ENCODE measurements at places on chromosomes 7 and 10.

DNA sequence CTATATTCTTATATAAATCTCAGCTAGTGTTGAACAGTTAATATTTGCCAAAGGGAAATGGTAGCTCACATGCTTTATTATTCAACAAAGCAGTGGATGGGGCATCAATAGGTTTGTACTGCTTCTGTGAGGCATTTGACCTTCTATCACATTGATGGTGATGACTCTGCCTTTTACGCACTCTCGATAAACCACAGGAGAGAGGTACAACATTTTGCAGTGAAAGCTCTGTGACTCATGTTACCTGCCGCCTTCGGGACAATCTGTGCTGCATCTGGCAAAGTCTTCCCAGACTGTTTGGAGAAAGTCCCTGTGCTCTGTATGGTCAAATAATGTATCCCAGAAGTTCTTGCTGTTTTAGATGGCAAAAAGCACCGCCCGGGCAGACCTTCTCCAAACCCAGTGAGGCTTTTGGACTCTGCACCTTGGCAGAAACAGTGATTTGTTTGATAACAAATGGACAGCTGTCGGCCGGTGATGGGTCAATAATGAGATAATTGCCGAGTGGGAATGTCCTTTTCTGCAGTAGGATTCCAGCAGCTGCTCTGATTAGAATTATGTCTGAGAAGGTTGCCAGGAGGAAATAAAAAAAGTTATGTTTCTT is 61.0 kb downstream of the PLPP4 start:
- no peak for DNase-seq

DNA sequence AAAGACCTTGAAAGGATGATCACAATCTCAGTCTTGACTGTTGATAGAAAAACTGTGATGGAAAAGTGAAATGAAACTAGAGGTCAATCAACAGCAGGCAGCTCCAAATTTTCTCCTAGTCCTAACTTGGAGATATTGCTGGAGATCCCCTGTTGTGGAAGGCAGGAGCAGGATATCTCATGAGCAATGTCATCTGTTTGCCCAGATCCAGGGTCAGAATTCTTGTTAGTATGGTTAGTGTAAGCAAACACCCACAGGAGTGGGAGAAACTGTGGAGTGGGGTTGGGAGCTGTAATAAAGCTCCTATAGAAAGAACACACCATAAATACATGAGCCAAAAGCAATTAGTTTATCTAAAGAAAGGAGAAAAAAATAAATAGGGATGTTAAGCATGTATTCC is 169.0 kb downstream of the AKR1D1 start:
- no peak for DNase-seq

GRCh38 chr10:8115618-8115980 is 61.1 kb downstream of the GATA3 start:
- DNase-seq = no peak

DNA sequence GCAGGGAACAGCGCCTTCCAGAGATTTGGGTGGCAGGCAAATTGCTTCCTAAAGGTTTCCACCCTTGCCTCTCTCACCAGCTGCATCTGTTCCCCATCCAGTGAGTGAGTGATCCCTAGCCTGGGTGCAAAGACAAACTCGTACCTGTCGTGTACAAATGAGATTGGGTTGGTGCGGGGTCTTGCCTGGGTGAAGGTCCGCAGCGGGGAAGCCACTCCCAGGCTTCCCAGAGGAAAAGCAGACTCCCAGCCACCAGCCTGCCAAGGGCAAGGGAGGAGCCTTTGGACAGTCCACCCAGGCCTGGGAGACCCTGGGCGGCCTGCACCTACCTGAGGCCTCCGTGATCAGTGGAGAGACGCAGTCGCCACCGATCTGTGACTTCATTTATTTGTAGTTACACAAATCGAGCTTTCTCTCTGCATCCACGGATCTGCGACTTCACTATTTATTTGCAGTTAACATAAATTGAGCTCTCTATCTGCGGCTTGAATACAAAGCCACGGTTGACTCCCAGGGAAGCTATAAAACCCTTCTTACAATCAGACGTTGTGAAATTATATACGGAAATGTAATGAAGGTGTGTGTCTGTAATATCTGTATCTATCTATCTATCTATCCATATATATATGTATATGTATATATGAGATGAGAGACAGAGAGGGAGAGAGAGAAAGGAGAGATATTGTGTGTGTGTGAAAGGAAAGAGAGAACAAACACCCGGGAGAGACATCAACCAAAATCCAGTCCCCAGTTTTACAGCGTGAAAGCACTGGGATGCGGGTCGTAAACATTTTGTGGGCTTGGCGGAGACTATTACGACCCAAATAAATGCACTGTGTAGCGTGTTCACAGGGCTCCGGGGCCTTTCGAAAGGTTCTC is 3.0 kb upstream of the HOXA7 start:
- no peak for DNase-seq

DNA sequence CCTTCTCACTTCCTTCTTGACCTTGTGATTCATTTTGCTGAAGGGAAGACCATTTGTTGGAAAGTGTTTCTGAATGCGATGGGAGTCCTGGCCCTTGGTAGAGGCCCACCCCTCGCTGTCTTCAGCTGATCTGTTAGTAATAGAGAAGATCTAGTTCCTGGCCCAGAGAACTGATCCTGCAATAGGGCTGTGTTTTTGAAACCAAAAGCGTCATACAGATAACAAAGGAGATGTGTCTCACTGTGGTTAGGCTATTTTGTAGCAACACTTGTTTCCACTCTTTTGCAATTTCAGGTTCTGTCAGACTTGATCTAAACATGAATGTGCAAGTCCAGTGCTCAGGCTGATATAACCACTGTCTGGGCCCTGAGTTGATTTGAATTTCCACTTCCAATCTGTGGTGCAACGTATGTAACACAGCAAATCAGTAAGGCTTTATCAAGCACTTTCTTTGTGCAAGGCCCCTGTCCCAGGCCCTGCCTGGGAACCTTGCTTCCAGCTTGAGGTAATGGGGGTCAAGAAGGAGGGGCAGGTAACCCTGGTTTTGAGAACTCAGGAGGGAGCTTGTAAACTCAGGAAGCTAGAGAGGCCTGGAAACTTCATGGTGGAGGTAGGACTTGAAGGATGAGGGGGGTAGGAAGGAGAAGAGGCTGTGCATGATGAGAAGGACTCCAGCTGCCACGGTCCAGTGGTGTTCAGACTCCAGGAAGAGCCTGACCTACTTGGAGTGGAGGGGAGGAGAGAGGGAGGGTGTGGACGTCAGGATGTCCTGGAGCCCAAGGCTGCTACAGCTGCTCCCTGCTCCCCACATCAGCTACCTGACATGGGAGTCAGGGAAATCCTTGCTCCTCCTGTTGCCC is 42.2 kb upstream of the SRGN start:
- no peak for DNase-seq

DNA sequence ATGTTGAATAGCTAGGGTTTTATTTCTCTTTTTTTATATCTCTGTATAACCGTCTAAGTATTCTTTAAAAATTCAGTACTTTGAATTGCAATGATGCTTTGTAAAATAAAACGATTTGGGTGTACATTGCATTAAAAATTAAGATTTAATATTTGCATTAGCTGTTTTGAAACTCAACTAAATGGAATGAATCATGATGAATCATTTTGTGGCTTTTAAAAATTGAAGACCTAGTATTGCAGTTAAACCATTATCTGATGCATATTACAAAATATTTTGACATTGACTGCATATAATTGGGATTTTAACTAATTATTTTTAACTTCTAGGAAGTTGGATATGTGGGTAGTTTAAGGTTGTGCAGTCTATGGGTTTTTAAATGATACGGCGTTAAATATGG is 314.0 kb downstream of the CDK14 start:
- DNase-seq = no peak

DNA sequence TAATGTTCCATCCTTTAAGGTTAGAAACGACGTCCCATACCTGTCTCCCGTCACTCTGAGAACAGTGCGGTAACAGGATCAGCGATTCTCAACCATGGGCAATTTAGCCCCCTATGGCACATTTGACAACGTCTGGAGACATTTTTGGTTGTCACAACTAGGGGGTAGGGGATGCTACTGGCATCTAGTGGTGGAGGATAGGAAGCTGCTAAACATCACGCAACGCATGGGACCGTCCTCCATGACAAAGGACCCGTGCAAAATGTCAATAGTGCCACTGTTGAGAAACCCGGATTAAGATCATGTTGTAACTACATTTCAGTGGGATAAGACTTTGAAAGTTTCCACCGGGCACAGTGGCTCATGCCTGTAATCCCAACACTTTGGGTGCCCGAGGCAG is 5.0 kb upstream of the PAXIP1 start:
- no peak for DNase-seq

DNA sequence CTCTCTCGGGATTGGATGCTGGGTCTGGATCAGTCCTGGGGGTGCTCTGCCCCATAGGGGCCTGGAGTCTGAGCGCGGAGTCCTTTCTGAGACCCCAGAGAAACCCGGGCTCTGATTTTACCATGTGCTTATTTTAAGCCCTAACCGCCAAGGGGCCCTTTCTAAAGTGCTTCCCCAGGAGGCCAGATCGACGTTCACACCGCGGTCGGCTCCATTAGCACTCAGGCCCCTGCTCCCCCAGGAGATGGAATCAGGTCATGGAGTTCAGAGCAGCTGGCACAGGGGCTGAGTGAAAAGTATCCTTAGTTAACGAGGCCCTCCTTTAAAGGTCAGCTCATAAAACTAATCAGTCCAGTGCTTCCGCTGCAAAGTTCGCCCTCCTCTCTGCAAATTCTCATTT is 159.4 kb upstream of the COBL start:
- DNase-seq = no peak

- no peak for DNase-seq
Measured at GRCh38 chr7:25597946-25598345, 369.7 kb upstream of the NPVF start.

- DNase-seq = no peak
Measured at GRCh38 chr7:41147606-41148485, 555.0 kb downstream of the INHBA start.

DNA sequence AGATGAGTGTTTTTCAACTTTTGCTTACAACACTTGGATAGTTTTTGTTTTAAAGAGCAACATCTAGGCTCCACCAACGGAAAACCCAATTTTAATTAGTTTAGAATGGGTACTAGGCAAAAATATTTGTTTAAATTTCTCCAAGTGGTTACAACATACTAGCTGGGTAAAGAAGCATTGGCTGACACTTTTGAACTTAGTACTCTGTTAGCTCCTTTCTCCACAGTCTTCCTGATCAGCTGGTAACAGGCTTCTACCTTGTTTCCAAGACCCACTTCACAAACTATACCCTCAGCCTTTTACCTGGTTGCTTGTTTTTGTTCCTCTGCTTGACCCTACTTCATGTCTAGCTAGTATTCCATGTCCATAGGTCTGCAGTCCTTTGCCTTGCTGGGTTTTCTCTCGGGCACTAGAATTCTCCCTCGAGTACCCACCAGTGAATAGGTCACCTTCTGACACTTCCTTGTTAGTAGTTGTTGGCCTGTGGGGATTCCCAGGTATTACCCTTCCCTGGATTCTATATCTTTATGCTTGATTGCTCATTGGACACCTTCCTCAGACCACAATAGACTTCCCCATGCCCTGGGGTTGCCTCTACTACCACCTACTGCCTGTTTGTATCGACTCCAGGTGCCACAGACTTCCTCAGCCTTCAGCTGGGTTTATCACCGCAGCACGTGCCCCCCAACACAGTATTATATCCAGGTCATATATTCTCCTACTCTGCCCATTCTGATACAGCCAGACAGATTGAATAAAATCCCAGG is 42.0 kb downstream of the PRPS1L1 start:
- no peak for DNase-seq

- DNase-seq = no peak
Measured at GRCh38 chr7:42049761-42050160, 187.2 kb downstream of the GLI3 start.

- no peak for DNase-seq
Measured at GRCh38 chr10:49817845-49818244, 55.7 kb upstream of the OGDHL start.

GRCh38 chr7:66050990-66051448 is 24.6 kb upstream of the ASL start:
- DNase-seq = no peak

- DNase-seq = no peak
Measured at GRCh38 chr7:20647908-20648776, 32.7 kb downstream of the ABCB5 start.

DNA sequence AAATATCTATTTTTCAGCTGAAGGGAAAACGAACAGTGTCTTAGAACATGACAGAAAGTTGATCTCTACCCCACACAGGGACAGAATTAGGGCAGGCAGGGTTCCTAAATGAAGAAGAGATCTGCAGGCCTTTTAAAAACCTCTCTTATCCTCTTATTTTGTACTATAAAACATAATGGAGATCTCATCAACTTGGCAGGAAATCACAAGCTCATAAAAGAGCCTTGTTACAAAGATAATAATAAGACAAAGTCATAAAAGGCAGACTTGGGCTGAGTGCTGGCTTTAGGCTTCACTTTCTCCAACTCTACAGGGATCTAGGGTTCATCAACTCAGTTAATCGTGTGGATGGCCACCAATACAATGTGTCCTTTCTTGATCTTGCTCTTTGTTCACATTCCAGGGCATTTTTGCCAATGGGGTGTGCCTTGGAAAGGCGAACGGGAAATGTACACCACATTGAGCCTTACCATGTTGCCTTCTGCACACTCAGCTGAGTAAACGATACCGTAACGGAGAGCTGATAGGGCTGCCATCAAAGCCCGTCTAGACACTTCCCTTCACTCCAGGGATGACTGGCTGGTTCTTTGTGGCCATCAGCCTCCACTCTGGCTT is 7.1 kb upstream of the TEX36 start:
- no peak for DNase-seq

- DNase-seq = no peak
Measured at GRCh38 chr7:3215624-3216585, 85.1 kb upstream of the SDK1 start.

GRCh38 chr7:142372727-142373126 is 114.9 kb upstream of the PRSS58 start:
- no peak for DNase-seq
